ENCODE measurements at places on chromosomes 4 and X.

GRCh38 chrX:122850326-122850725 lies 333.8 kb upstream of the GRIA3 start:
- DNase-seq, result no peak

DNA sequence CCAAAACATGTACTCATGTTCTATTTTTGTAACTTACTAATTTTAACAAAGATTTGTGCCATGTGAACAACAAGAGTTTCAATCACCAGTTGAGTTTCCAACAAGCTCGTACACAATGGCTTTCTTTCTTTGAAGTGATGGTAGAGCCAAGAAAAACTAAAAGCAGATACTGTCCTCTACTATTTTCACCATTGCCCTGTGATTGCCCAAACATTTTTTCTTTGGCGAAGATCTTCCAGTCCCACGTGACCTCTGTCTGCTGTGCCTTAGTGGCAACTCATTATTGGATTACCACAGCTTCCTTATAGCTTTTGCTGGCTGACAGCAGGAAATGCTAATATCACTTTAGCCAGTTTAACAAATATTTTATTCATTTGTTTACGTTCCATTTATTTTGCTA lies 1147.1 kb downstream of the STIM2 start:
- DNase-seq, result no peak

DNA sequence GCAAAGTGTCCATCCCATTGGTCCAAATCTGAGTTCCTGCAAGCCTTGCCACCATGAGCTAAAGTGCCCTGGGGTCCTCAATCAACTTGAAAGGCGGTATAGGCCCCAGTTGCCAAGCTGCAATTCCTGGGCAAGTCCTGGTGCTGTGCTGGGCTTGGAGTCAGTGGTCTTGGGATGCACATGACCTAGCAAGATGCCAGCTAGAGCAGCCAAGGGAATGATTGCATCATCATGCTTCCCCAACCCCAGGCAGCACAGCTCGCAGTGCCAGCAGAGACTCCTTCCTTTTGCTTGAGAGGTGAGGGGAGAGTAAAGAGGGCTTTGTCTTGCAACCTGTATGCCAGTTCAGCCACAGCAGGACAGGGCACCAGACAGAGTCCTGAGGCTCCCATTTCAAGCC lies 50.5 kb downstream of the KCNIP4 start:
- DNase-seq, result no peak

DNA sequence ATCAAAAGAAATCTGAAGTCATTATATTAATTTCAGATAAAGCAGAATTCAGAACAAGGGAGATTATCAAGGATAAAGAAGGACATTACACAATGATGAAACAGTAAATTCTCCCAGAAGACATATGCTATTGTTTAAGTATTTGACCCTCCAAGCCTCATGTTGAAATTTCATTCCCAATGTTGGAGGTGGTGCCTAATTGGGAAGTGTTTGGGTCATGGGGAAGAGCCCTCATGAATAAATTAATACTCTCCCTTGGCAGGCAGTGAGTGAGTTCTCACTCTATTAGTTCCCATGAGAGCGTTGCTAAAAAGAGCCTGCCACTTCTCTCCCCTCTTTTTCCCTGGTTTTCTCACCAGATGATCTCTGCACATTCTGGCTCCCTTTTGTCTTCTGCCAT lies 249.9 kb upstream of the GRIA3 start:
- no peak for DNase-seq

GRCh38 chrX:142831961-142832530 lies 193.7 kb upstream of the SPANXN4 start:
- no peak for DNase-seq

DNA sequence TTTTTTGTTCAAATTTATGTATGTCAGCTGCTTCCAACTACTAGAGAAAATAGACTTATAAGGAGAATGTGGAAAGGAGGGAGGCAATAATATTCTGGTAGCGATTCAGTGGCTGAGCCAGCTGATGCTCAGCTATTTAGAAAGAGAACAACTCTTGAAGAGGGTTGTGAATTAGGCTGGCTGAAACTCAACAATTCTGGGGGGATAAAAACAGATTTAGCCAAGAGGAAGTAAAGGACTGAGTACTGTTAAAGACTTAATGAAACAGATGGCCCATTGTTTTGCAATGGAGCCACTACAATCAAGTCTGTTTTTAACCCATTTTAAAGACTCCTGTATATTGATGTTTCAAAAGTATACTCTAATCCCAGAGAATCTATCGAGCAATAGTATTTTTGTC lies 1058.9 kb downstream of the C4orf33 start:
- DNase-seq, result no peak

DNA sequence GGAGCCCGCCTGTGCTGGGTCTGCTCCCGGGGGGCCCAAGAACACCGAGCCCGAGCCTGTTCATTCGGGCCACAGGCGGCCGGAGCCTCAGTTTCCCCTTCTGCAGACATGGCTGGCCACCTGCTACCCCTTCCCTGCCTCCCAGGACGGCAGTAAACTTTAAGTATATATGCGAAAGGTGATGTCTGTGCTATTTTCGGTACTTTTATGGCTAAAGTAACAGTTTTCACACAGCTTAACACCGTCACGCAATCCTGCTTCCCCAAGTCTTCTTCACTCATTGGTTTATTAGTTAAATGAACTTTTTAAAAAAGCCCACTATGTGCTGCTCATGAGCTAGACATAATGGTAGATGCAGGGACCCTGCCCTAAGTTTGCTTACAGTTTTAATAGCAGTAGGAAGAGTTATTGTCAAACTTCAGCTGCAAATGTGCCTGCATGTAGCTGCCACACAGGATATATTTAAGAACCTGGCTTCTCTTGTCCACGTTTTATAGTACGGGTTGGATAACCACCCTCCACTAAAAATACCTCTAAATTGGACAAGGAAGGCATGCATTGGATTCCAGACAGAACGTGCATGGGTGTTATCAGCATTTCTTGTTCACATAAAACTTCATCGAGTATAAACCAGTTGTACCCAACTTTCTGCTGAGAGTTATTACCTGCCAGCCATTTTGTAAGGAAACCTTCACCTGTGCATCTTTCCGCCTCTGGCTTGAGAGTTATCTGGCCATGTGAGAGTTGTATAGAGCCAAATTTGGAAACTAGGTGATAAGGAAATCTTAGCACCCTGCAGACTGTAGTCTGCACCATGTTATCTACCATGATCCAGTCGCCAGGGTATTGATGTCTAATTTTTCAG lies 741 bp downstream of the ANAPC4 start:
- DNase-seq, result no peak

DNA sequence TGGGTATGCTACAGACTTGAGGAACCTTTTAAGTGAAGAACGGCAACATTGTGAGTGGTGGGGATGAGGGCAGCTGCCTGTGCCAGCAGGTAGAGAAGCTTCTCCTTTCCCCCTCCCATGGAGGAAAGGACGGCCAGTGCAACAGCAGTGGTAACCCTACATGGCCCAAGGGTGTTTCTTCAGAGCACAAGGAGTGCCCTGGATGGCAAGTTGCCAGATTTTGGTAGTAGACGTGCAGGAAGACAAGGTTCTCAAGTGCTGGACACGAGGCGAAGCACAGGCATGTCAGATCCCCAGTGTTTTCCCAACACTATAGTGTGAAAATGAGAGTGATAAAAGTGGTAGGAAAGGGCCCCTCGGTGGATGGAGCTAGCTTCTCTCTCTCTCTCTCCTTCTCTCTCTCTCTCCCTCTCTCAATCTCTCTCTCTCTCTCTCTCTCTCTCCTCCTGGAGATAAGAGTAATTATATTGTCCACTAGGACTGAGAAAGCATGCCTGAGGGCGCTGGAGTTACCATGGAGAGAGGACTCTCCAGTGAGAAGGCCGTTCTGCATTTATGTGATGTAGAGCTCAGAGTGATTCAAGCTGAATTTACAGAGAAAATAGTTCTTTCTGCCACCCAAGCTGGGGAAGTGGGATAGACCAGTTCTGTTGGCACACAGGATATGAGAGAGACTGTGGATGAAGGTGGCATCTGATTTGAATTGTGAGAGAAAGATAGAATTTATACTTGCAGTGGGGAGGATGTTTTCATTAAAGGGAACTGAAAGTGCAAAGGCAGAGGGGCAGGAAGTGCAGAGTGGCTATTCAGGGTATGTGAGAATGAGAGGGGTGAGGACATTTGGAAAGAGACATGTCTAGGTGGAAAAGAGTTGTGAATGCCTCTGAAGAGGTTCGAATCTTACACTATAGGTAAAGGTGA lies 25.7 kb upstream of the TRPC3 start:
- no peak for DNase-seq

- no peak for DNase-seq
Observed at GRCh38 chr4:141294306-141294705, 73.6 kb downstream of the ZNF330 start.

All from NCI-H2029 treated with DMSO at 0.1 percent for 48 hours (cell line).